ENCODE measurements at places on chromosomes 2 and 18. TPM values are rescaled to one million over a fixed set of nuclear protein-coding genes. Genes with fewer than 3 reads are reported as not detected.
A peak's percentile ranks its signal among the peaks of the same experiment; 100 is the strongest.

The ELOA2 gene
- not detected for total RNA-seq

DNA sequence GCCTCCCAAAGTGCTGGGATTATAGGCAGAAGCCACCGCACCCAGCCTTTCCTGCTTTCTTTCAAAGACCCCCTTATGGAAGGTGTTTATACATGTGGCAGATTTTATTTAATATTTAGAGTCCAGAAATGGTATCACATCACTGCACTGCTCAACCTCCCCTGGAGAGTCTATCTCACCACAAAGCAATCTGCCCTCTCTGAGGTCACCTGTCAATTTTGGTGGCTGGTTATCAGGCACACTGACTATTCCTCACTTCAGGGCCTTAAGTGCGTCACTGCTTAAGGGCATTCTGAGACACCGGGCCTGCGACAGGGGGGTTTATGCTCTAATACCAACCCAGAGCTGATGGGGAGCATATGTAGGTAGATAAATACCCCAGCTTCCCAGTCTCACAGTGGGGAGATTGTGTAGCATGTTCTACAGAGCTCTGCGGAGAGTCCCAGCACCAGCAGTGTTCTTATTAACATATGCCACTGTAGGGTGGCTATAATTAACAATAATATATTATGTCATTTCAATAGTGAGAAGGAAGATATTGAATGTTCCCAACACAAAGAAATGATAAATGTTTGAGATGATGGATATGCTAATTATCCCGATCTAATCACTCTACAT lies 42.7 kb upstream of the ZDBF2 start:
- no peaks in the 10 kb centered on the region for H3K4me1 ChIP-seq
- no peak for DNase-seq
- no peak overlapping the region for H3K4me3 ChIP-seq
- no peak overlapping the region for H3K27ac ChIP-seq
- H3K27me3 ChIP-seq: no peaks in the 10 kb centered on the region
- H3K36me3 ChIP-seq: no peaks in the 10 kb centered on the region

- H3K27me3 ChIP-seq: peaks cover 5% of the 10 kb centered on the region
- H3K4me3 ChIP-seq: no peak overlapping the region
- H3K27ac ChIP-seq: no peak overlapping the region
- no peak for DNase-seq
These were observed 409.7 kb downstream of the XIRP2 start for GRCh38 chr2:167298017-167298416.

DNA sequence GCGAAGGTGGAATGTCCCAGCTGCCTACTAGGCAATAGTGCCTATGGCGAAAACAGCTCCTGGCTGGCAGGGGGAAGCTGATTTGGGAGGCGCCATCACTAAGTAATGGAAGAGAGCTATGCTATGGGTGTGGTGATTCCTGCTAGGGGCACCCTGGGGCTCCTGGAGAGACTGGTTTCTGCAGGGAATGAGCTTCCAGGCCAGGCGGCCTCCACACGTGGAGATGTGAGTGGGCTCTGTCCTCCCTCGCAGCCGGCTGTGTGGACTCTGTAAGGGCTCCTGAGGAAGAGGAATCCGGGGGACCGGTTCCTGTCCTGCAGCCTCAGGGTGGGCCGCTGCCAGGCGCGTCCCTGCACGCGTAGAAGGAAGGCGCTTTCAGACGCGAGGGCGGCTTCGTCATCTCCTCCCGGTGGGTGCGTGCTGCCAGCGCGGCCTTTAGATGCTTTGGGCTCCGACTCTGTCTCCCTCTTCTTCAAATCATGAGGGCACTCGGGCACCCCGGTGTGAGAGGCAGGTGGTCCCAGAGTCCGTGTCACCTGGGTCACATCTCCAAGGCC lies 55.5 kb upstream of the ANKRD62 start:
- no peak overlapping the region for H3K27ac ChIP-seq
- peak overlapping the region; percentile 64 for H3K4me3 ChIP-seq
- no peaks in the 10 kb centered on the region for H3K4me1 ChIP-seq
- no peaks in the 10 kb centered on the region for H3K36me3 ChIP-seq

- no peaks in the 10 kb centered on the region for H3K27me3 ChIP-seq
- no peak overlapping the region for H3K4me3 ChIP-seq
- H3K4me1 ChIP-seq: no peaks in the 10 kb centered on the region
- no peaks in the 10 kb centered on the region for H3K36me3 ChIP-seq
- no peak overlapping the region for H3K27ac ChIP-seq
These were observed 152.8 kb downstream of the EHBP1 start for GRCh38 chr2:62858231-62858832.

DNA sequence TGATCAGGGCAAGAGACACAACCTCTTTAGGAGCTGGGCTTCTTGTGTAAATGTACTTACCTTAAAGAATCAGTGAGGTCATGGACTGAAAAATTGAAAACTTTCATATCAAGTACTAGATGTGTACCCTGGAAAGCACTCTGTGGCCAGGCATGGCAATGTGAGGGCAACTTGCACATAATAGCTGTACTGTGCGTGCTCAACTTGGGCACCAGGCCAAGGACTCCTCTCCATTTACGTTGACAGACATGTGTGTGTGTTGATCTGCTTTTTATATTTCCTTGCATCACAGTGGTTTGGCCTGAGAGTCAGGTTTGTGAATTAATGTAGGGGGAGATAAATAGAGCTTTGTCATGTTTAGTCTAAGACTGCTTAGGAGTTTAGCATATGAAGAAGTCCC lies 669.5 kb upstream of the REG3G start:
- H3K27me3 ChIP-seq: no peaks in the 10 kb centered on the region
- H3K4me1 ChIP-seq: no peaks in the 10 kb centered on the region
- H3K4me3 ChIP-seq: no peak overlapping the region
- no peak for DNase-seq

DNA sequence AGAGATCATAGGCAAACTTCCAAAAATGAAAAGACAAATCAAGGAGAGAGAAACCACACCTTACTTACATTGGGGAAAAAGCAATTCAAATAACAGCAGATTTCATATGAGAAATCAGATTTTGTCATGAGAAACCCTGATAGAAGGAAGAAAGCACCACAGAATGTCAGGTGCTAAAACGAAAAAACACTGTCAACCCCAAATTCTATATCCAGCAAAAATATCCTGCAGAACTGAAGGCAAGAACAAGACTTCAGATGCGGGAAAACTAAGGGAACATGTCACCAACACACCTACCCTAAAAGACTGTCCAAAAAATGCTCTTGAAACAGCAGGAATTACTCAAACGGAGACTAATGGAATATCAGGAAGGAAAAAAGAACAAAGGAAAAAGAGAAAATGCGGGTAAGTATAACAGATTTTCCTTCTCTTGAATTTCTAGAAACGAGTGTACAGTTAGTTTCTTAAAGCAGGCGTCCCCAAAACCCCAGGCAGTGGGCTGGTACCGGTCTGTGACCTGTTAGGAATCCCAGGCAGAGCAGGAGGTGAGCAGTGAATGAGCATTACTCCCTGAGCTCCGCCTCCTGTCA lies 7.3 kb upstream of the ID2 start:
- DNase-seq: no peak
- H3K36me3 ChIP-seq: no peaks in the 10 kb centered on the region
- H3K27me3 ChIP-seq: no peaks in the 10 kb centered on the region
- no peak overlapping the region for H3K4me3 ChIP-seq
- peaks cover 5% of the 10 kb centered on the region for H3K4me1 ChIP-seq
- H3K27ac ChIP-seq: no peak overlapping the region

- H3K36me3 ChIP-seq: no peaks in the 10 kb centered on the region
- H3K4me3 ChIP-seq: no peak overlapping the region
- H3K27ac ChIP-seq: no peak overlapping the region
- DNase-seq: no peak
- no peaks in the 10 kb centered on the region for H3K4me1 ChIP-seq
These were observed 264.1 kb downstream of the EXOC6B start for GRCh38 chr2:72561621-72562318.

- H3K4me3 ChIP-seq: no peak overlapping the region
- H3K27me3 ChIP-seq: no peaks in the 10 kb centered on the region
- peaks cover 5% of the 10 kb centered on the region for H3K36me3 ChIP-seq
- no peak for DNase-seq
These were observed 64.1 kb downstream of the EIF2AK3 start for GRCh38 chr2:88563129-88563528.

DNA sequence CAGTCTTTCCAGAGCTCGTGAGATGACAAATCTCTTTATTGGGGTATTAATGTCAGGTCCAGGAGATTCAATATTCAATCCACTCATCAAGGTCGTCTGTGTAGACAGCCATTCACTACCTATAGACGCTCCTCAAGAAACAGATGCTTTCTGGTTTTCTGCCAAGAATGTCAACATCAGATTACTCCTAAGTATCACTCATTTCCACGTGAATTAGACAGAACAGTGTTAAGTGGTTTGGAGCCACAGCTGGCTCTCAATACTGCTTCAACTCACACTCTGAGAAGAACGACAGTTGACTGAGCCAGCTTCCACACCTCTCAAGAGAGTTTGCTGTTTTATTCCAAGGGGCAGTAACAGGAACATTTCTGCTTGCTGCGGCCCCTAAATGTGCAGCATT lies 113.5 kb upstream of the NEDD4L start:
- peaks cover 3% of the 10 kb centered on the region for H3K4me1 ChIP-seq
- no peak for DNase-seq
- no peak overlapping the region for H3K27ac ChIP-seq
- H3K27me3 ChIP-seq: no peaks in the 10 kb centered on the region
- H3K36me3 ChIP-seq: no peaks in the 10 kb centered on the region

GRCh38 chr2:219219784-219220532 lies 1.2 kb upstream of the ABCB6 start:
- H3K27ac ChIP-seq: no peak overlapping the region
- no peak overlapping the region for H3K4me3 ChIP-seq
- peaks cover 31% of the 10 kb centered on the region for H3K36me3 ChIP-seq
- H3K27me3 ChIP-seq: no peaks in the 10 kb centered on the region
- DNase-seq: no peak

DNA sequence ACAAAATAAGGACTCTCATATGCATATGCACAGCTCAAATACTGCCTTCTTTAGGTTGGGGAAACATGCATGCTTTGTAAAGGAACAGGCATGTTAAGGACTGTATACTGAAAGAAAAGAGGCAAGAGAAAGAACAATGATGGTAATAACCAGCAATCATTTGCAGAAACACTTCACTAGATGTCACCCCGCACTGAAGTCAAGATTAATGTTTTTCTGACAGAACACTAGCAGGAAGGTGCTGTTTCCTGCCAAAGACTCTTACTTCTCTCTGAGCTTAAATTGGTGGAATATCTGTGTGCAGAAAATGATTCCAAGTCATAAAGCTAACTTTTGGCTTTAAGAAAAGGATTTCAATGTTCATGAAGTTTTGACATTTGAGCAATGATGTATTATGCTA lies 19.3 kb upstream of the CSRNP3 start:
- no peaks in the 10 kb centered on the region for H3K4me1 ChIP-seq
- H3K4me3 ChIP-seq: no peak overlapping the region
- no peak overlapping the region for H3K27ac ChIP-seq
- no peaks in the 10 kb centered on the region for H3K36me3 ChIP-seq
- DNase-seq: no peak

- H3K4me3 ChIP-seq: no peak overlapping the region
- no peak overlapping the region for H3K27ac ChIP-seq
- no peaks in the 10 kb centered on the region for H3K4me1 ChIP-seq
- no peaks in the 10 kb centered on the region for H3K36me3 ChIP-seq
- H3K27me3 ChIP-seq: no peaks in the 10 kb centered on the region
- no peak for DNase-seq
These were observed 236.2 kb downstream of the ETAA1 start for GRCh38 chr2:67633212-67633856.

The FBXO48 gene
- total RNA-seq: 1.5 TPM

The APOB gene
- total RNA-seq: 3.3 TPM

DNA sequence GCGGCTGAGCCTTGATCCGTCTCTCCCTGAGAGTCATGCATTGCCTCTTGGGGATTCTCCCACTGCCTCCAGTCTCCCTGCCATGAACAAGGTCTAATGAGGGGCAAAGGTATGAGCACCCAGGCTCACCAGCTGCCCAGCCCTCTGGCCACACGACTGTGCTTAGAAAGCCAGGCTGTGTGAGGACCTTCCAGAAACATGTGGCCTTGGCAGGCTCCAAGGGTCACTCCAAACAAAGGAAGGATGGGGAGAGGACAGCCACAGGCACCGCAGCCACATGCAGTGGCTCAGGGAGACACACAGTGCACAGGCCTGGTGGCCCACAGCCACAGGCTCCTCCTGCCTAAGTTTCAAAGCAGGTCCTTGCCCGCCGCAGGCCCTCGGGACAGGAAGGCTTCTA lies 35.8 kb downstream of the TGFA start:
- H3K27ac ChIP-seq: no peak overlapping the region
- no peaks in the 10 kb centered on the region for H3K27me3 ChIP-seq
- peaks cover 7% of the 10 kb centered on the region for H3K4me1 ChIP-seq

The PCARE gene
- total RNA-seq: not detected

GRCh38 chr2:176753752-176754474 lies 458.7 kb upstream of the HNRNPA3 start:
- H3K36me3 ChIP-seq: no peaks in the 10 kb centered on the region
- no peaks in the 10 kb centered on the region for H3K4me1 ChIP-seq
- H3K27me3 ChIP-seq: no peaks in the 10 kb centered on the region
- H3K4me3 ChIP-seq: no peak overlapping the region
- no peak for DNase-seq

DNA sequence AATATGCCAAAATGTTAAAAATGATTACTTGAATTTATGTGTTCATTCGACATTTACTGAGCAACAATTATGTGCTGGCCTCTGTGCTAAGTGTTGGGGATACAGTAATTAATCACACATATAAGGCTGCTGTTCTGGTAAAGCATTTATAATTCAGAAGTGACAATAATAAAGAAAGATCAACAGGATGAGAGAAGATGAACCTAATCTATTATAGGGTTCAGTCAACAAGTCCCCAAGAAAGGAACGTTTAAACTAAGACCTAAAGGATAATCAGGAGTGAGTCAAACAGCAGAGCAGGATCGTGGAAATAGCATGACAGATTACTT lies 60.1 kb upstream of the COX7A2L start:
- no peaks in the 10 kb centered on the region for H3K36me3 ChIP-seq
- no peaks in the 10 kb centered on the region for H3K27me3 ChIP-seq
- no peak for DNase-seq
- no peak overlapping the region for H3K27ac ChIP-seq
- H3K4me1 ChIP-seq: no peaks in the 10 kb centered on the region

- DNase-seq: no peak
- H3K4me1 ChIP-seq: no peaks in the 10 kb centered on the region
- no peak overlapping the region for H3K4me3 ChIP-seq
- H3K36me3 ChIP-seq: no peaks in the 10 kb centered on the region
- H3K27ac ChIP-seq: no peak overlapping the region
These were observed 22.7 kb downstream of the EPC2 start for GRCh38 chr2:148667113-148667836.

The SIX2 gene
- not detected for total RNA-seq
